CD4-positive, alpha-beta T cell treated with Interferon alpha-2 for 1 hour (primary cell): ENCODE measurements at places on chromosomes 7 and 10.

DNA sequence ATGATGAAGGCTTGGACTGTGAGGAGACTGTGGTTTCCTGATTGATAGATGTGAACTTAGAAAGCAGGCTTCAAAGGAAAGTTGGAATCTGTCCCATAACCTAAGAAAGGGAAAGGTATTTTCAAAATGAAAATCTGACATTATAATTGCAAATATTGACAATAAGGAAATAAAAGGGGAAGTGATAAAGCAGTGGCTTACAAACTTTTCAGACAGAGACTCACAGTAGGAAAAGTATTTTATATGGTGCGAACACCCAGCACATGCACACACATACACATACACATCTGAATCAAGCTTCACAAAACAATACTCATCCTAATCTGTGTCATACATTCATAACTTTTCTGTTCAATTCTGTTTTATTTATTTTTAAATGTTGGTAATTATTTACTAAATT is 4.8 kb downstream of the PON1 start:
- DNase-seq: no peak

GRCh38 chr10:126667568-126667967 is 2.9 kb downstream of the C10orf90 start:
- DNase-seq: no peak

- no peak for DNase-seq
Measured at GRCh38 chr7:15370441-15370840, 191.4 kb downstream of the AGMO start.

GRCh38 chr10:84088626-84089025 is 50.7 kb upstream of the GHITM start:
- no peak for DNase-seq

DNA sequence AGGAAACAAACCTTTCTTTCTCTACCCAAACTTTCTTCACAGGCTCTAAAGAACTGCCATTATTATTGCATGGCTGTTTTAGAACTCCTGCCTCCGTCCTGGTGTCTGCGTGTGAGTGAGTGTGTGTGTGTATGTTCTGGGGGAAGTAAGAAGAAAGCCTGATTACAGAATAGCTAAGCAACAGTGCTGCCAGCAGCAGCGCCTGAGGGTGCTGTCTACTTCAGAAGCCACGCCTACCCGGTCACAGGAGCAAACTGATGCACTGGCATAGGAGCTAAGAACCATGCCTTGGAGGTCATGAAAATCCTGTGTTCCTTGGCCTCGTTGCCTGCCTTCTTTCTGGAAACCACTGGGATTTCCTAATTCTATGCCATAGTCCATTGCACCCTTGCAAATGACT is 25.2 kb downstream of the LIPK start:
- no peak for DNase-seq

DNA sequence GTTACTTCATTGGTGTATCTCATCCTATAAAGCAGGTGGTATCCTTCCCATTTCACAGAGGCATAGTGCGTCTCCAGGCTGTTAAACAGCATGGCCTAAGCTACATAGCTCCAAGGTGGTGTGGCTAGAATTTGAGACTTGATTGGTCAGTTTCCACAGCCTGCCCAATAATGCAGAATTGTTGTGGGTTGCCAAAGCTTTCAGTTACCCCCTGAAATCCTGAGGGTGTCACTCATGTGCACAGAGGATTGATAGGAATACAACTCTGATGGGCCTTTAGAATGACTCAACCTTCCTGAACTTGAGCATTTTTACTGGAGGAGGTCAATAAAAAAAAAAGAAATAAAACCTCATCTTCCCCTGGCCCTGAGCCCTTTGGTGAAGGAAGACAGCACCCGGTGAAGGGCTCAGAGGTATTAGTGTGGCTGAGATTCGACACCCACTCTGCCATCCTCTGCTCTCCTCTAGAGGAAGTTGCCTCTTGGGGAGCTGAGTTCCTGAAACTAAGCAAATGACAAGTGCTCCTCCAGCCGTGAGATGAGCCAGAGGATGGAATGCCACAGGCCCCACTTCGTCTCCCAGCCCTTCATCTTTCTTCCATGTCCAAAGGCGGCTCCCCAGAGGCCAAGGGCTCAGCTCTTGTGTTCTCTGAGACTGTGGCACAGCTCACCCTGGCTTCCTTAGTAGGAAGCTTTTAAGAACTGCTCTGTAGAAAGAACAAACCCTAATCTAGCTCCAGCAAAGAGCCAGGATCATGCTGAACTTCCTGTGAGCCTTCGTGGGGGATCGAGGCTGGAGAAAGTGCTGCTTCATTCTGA is 1.0 kb downstream of the ACSL5 start:
- DNase-seq: peak; percentile 19

DNA sequence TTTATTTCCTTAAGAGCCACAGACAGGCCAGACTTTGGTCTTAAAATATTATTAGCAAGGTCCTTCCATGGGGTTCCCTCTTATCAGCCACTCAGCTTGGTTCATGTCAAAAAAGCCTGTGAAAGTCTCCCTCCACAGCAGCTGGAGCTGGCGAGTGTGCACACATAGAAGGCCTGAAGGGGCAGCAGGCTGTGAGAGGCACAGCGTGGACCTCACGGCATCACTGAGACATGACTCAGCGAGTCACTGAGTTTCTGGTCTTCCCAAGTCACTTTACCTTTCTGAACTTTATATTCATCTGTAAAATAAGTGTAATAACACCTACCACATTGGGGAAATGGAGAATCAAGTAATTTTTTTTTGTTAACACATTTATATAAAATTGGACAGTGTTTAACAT is 8.7 kb downstream of the TAF3 start:
- no peak for DNase-seq

GRCh38 chr10:113680190-113681111 is 739 bp downstream of the CASP7 start:
- DNase-seq: peak; percentile 64

DNA sequence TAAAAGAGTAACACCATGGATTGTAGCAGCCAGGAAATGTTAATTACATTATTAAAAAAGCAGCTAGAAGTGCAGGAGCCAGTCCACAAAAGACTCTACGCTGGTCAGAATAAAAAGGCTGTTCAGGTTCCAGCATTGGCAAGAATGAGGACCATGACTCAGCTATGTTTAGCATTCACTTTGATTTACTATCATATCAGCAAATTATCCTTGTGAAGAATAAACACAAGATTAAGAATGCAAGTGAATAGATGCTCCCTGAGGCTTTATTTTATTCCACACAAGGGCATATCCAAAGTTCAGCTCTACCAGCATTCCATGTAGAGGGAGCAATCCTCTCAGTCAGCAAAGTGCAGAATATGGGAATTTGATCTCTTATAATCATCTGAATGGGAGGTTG is 13.6 kb downstream of the DGKB start:
- DNase-seq: no peak

DNA sequence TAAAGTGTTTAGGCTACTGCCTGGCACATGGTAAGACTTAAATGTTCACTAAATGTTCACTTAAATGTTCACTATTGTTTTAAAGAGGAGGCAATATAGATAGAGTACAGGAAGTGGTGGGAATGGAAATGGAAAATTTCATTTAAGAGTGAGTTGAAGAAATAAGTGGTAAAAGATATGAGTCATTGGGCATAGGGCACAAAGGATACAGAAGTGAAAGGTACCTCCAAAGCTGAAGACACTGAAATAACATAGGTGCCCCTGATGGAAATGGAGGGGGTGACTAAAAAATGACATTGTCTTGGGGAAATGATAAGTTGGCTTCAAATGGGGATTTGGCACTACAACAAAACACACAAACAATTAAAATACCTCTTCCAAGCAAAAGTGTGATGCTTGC is 5.2 kb upstream of the FRA10AC1 start:
- DNase-seq: no peak

GRCh38 chr10:96834120-96834519 is 2.0 kb downstream of the LCOR start:
- DNase-seq: no peak

GRCh38 chr10:88157981-88158465 is 294.6 kb downstream of the PTEN start:
- DNase-seq: no peak

- no peak for DNase-seq
Measured at GRCh38 chr7:142153400-142153799, 41.9 kb downstream of the MGAM2 start.

DNA sequence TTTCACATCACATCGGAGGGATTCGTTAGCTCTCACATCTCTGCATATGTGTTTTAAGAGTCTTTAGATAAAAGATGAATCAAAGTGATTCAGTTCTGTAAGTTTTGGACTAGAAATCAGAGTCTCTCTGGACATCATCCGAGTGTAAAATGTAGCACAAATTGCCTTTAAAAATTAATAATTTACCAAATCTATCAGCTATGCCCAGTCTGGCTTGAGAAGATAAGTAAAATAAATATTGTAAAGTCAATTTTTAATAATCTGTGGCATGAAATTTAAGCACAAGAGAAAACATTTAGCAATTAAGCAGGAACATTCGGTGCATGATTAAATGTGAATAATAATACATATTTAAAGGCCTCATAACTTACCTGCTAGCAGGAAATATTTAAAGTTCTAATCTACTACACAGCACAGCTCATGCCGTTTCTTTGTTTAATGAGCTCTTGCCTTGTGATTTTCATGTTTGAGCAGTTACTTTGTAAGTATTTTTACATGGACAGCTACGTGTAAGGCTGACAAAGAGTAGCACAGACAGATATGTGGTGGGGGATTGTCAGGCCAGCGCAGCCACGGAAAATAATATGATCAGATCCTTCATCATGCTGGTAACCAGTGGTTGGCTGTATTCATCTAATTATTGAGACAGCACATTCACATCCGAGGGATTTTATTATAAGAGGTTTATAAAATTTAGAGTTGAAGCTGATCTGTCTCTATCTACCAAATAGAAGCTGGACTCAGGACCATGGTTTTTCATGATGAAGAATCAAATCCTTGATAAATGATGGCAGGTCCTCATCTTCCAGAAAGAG is 317.3 kb downstream of the ADARB2 start:
- DNase-seq: no peak

DNA sequence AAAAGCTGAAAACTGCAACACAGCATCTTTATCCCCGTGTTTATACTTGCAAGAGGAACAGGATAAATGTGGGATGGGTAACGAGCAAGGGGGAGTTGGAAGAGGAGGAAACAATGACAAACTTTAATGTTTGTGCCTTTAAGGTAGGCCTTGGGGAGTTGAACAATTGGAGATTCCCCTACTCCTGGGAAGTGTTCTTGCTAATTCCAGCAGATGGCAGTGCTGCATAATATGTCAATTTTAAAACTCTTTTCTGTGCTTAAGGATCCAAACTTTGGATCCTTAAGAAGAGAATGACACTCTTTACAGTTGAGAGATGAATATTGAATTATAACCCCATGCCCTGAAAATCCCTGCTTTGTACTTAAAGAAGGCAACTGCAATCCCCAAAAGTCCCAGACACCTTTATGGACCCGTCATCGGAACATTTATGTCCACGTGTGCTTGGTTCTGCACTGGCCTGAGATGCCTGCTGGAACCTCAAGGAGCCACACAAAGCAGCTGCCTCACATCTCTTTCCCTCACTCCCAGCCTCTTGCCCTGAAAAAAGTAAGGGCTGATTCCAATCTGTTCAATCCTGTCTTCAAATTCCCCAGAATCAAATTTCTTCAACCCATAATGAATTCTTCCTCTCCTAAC is 12.0 kb downstream of the IFIT5 start:
- peak; percentile 49 for DNase-seq

- DNase-seq: peak; percentile 9
Measured at GRCh38 chr7:98930921-98931320, 52.6 kb downstream of the TRRAP start.

GRCh38 chr7:123431075-123431614 is 103.2 kb downstream of the IQUB start:
- DNase-seq: no peak

- no peak for DNase-seq
Measured at GRCh38 chr7:116702046-116702785, 30.2 kb downstream of the MET start.
